Activated CD4-positive, alpha-beta T cell treated with anti-CD3 and anti-CD28 coated beads, Interleukin-2, amount 50 U/mL, for 1 hour (primary cell): ENCODE measurements at places on chromosomes 6 and 20.

- no peak for DNase-seq
Measured at GRCh38 chr6:56932910-56933477, 21.9 kb upstream of the BEND6 start.

DNA sequence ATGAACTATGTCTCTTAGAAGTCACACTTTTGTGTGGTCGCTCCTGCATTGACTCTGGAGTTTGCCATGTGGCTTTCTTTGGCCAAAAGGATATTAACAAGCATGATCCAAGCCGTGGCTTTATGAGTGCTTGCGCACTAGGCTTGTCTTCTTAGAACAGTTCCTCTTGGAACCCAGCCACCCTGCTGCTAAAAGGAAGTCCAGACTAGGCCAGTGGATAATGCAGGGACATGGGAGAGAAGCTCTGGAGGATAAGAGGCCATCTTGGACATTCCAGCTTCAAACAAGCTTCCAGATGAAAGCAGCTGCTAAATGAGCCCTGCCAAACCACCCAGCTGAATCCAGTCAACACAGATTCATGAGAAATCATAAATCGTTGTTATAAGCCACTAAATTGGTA lies 346.4 kb downstream of the CDC5L start:
- DNase-seq, result no peak

- no peak for DNase-seq
Measured at GRCh38 chr6:8628063-8628462, 192.7 kb upstream of the SLC35B3 start.

GRCh38 chr6:3801960-3802359 lies 47.2 kb upstream of the FAM50B start:
- no peak for DNase-seq

DNA sequence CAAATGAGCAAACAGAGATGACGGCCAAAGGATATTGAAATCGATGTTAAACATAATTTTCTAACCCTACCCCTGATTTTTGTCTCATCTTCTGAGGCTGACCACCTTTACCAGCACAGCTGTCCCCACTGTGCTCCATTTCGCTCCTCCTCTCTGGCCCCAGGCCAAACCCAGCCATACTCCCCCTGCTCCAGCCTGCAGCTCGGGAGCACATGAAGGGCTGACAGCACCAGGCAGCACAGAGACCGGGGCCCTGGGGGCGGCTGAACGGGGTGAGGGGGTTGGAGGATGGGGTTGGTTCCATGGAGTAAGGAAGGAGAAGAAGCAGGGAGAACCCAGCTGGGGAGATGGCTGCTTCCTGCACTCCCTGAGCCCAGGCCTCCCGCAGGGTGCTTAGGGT lies 3.2 kb upstream of the NCR2 start:
- DNase-seq, result no peak

DNA sequence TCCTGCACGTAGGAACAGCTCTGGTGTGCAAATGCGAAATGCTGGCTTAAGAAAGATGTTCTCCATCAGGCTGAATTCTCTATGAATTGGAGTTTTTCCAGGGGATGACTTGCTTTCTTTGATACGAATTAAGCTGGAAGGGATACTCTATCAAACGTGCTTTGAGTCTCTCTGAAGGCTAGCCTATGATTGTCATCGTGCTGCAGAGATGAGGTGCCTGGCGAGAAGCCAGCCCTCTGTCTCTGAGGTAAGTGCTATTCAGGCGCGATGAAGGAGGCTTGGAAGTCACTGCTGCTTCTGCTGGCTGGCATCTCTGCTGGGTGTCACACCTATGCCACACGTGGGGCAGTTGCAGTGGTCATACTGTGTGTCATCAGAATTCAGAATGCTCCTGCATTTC lies 223.7 kb downstream of the TAF4 start:
- DNase-seq, result no peak

DNA sequence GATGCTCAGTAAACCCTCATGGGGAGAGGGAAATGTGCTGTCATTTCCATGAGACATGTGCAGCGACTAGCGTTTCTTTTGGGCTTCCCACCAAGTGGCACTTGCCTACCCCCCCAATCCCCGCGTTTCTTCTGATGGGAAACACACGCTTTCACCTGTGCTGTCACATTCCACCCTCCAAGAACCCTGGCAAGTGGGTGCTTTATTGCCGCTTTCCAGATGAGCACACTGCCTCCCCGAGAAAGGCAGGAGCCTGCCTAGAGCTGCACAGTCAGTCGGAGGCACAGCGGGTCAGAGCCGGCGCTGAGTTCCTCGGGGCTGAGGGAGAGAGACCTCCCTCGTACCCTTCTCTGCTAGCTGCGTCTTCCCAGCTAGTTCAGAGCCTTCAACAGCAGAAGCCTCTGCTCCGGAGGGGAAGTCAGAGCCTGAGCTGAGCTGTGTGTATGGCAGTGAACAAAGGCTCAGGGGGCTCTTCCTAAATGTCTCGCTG lies 12.3 kb upstream of the CCDC167 start:
- no peak for DNase-seq

GRCh38 chr6:90502866-90503407 lies 83.9 kb downstream of the MAP3K7 start:
- DNase-seq, result no peak

DNA sequence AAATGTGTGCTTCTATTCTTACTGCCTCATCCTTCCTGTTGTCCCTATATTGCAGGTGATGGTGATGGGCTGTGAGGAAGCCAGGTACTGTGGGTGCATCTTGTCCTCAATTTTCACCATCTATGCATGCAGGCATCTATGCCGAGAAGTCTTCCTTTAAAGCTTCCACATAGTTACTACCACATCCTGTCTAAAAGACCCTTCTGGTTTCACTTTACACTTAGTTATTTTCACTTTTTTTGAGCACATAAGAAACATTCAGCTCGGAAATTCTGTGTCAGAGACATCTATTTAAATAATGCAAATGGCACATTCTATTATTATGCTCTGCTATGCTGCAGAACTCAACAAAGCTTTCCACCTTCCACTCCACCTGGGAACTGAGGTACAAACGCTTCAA lies 28.2 kb upstream of the FABP7 start:
- DNase-seq, result no peak
